ENCODE measurements at places on chromosomes 7 and 10.
A peak's percentile ranks its signal among the peaks of the same experiment; 100 is the strongest.

- no peak for DNase-seq
Measured at GRCh38 chr7:30933124-30933974, 21.7 kb downstream of the AQP1 start.

DNA sequence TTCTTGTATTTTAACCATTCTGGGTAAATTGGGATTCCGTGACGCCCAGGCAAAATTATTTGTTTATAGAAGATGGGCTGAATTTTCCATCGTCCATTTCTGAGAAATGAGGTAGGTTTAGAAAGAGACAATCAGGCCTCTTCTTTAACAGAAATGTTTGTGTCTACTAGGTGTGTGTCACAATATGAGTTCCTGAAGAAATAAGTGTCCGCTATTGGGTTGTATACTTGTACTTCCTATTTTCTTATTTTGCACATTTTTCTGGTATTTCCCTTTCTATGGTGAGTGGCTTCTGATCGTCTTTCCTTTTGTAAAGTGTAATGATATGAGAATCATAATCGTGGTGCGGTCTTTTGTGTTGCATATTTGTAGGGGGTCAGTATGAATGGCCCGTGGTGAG, 83.9 kb downstream of the TCF7L2 start:
- no peak for DNase-seq

DNA sequence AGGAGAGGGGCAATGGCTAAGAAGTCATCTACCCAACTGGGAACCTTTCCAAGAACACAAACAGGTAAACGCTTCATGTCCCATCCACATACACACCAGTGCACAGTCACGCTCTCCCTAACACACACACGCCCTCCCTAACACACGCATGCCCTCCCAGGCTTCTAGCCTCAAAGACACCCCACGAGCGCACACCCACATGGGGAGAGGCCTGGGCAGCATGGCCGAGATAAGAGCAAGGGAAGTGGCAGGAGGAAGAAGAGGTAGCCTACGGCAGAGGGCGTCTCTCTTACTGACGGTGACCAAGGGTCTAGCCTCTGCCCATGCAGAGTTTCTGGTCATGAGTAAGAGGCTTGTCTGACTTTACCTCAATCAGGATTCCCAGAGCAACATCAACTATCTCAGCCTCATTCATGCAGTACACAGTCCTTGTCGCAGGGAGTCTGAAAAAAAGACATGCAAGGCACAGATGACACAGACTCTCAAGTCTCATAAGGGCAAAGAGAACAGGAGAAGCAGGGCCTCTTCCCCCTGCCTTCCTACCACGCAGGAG, 3.1 kb downstream of the CYREN start:
- DNase-seq, result no peak

DNA sequence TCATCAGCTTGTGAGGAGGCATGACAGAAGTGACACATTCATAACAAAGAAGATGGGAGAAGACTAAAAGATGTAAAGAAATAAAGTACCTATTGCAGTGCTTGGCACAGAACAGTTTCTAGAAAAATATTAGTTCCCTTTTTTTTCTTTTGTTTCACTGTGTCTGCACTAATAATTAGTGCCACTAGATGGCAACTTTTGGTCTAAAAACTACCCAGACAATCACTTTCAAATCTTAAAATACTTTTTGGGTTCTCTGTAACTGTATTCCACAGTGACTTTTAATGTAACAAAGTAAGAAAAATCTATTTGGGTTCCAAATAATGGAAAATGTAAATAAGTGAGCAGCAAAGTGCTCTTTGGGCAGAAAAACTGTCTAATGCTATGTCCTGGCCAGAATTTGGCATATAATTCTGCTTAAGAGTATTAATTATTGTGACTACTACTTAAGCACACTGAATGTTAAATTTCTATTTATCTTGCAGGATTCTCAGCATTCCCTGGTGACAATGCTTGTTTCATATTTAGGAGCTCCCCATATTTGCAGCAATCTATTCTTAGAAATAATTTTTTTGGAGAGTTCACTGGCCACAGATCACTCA, 134.8 kb upstream of the KIF5B start:
- no peak for DNase-seq

- no peak for DNase-seq
Measured at GRCh38 chr7:113797420-113798010, 121.3 kb downstream of the PPP1R3A start.

- no peak for DNase-seq
Measured at GRCh38 chr10:62819141-62819920, 3.2 kb upstream of the EGR2 start.

DNA sequence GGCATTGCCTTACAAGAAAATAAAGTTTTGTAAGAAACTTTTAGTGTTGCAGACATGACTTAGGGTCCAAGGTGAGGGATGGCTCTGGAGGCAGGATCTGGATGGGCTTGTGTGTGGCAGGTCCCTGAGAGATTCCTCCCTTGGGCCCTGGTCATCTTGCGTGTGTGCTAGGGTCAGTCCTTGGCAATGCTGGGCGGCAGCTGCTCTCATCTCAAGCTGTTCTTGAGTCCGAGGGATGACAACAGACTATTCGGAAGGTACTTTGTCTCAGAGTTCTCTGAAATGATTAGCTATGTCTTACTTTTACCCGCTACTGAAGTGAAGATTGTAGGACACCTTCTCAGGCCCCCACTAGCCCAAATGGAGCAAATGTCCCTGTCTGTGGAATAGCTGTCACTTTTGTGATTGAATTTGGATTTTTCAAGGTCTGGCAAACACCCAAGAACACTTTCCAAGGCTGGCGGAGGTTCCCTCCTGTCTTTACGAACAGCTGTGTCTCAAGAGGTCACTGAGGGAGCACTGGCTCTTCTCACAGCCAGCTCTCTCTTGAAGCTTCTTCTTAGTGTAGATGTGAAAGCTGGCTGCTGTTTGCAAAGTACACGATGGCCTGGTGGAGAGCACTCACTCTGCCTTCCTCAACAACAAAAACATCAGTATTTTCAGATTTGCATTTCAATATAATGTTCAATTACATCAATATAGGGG, 253.6 kb downstream of the STK31 start:
- no peak for DNase-seq

DNA sequence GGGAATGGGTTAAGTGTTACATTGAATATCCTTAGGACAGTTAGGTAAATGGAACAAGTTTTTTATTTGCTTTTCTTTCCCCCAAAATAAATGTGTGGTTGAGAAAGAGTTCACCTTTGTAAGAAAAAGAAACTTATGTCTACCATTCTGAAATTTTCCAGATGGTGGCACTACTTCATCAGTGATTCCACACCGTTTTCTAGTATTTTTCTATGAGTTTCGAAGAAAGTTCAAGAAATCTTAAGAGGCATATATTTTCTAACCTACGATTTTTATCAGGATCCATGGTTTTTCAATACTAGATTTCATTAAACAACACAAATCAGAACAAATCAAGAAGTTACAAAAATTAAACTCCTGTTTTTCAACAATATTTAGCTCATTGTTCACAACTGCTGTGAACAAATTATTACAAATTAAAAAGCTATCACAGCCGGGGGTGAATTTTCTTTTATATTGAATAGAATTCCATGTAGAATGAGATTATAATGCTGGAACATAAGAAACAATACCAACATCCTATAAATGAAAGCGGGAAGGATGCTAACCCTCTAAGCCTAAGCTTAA, 163.1 kb upstream of the NPVF start:
- DNase-seq, result peak; percentile 15

DNA sequence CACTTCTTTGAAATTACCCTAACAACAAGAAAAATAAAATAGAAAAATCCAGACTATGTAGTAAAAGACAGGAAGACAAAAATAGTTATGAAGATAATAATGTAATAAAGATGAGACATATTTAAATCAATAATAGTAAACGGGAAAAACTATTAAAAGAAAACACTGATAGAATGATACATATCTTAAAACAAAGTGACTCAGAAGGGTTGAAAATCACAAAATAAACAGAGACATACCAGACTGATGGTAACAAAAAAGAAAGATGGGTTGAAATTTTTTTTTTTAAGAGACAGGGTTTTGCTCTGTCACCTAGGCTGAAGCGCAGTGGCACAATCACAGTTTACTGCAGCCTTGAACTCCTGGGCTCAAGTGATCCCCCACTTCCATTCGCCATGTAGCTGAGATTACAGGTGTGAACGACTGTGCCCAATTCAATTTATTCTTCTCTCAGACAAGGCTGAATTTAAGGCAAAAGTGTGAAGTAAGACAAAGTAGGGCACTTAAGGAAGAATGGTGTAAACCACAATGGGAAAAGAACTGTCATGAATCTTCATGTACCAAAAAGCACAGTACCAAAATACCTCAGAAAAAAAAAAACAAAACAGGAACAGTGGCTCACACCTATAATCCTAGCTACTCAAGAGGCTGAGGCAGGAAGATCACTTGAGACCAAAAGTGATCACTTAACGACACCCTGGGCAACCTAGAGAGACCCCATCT, 47.4 kb downstream of the LMBR1 start:
- no peak for DNase-seq

- DNase-seq, result peak; percentile 9
Measured at GRCh38 chr7:43362652-43363034, 220.3 kb upstream of the STK17A start.

DNA sequence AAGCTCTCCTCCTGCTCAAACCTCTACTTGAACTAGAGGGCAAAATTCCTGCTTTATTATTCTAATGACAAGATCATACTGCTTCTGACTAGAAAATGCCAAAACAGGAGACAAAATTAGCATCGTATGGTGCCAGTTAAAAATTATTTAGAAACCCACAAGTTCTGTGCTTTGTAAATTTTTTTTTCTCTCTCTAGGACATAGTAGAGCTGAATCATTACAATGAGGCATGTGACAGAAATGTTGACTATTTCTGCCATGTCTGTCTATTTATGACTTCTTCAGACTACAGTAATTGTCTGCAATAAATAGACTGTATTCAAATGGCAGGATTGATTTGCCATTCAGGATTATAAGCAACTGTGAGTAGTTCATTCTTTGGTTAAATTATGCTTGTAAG, 335.8 kb downstream of the PRPF18 start:
- DNase-seq, result no peak

DNA sequence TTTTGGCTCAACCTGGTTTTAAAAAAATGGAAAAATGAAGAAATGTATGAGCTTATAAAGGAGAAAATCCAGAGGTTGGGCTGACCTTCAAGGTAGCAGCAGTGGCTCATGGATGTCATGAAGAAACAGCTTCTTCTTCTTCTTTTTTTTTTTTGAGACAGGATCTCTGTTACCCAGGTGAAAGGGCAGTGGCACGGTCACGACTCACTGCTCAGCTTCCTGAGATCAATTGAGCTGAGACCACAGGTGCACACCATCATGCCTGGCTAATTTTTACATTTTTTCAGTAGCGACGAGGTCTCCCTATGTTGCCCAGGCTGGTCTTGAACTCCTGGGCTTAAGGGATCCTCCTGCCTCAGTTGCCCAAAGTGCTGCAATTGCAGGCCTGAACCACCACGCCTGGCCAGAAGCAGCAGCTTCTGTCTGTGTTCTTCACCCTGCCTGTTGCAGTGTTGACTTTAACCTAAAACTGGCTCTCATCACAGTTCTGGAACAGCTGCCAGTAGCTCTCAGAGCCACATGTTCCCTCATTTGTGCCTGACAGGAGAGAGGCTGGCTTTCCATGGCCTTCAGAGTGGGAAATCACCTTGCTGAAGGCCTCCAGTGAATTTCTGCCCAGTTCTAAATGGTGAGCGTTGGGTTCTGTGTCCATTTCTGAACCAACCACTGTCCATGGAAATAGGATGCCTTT, 117.7 kb downstream of the PFKFB3 start:
- no peak for DNase-seq

GRCh38 chr7:7183838-7184463, 1.6 kb downstream of the C1GALT1 start:
- no peak for DNase-seq

GRCh38 chr7:498678-499641, 20.7 kb downstream of the PDGFA start:
- no peak for DNase-seq

DNA sequence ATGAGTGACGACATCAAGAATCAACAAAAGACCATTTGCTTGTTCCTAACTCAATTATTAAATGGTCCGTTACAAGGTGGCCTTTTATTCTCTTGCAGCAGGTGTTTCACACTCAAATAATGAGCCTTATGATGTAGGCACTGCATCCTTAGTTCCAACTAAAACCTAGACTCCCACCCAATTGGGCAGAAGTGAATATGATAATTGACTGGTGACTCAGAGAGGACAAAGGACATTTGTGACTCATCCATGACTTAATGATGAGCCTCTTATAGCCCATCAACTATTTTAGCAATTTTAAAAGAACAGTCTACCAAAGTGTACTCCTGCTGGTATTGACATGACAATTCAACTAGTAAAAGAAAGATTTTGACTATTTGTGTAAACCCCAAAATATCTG, 1027.8 kb upstream of the PHF14 start:
- DNase-seq, result peak; percentile 22

DNA sequence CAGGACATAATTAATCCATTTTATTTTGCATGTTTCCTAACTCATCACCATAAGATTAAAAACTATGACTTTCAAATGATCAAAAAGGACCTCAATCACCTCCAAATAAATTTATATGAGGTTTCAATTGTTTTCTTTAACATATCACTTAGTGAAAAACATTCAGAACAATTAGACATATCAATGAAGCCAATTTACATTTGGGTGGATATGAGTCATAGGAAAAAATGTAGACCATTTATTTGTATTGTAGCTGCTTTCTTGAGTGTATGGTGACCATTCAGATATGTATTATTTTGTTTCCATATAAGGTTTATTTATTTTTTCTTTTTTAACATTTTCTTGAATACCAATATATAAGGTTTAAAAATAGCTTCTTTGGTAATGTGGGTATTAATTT, 13.3 kb upstream of the EXOC6 start:
- no peak for DNase-seq

DNA sequence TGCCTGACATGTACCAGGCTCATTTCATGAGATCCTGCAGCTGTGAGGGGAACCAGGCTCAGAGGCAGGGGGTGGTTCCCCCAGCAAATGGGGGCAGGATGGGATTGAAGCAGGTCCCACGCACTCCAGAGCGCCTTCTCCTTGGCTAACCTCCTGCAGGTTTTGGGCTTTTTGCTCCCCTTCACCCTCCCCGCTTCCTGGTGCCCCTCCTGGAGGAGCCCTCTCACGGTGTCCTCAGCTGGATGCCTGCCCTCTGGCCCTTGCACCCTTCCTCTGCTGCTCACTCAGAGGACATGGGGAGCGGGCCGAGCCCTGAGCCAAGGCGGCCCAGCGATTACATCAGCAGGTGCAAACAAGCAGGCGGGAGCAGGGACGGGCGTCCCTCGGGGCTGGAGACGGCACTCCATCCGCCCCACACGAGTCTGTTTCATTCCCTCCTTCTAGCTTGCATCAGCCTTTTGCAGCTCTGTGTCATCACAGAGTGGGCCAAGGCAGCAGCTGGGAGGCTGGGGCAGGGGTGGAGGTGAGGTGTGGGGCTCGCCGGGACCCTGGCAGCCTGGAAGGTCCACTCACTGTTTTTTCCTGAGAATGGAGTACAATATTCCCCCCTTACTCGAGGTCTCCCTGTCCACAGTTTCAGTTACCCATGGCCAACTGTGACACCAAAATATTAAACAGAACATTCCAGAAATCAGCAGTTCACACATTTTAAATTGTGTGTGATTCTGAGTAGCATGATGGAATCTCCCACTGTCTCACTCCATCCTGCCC, 52.7 kb upstream of the SLC29A3 start:
- peak; percentile 53 for DNase-seq

GRCh38 chr7:120869700-120870099, 11.8 kb upstream of the TSPAN12 start:
- no peak for DNase-seq

Data from NCI-H2081 (cell line).